Kasumi-1 (cell line): ENCODE measurements at places on chromosomes 11 and 22.
A peak's percentile ranks its signal among the peaks of the same experiment; 100 is the strongest.

DNA sequence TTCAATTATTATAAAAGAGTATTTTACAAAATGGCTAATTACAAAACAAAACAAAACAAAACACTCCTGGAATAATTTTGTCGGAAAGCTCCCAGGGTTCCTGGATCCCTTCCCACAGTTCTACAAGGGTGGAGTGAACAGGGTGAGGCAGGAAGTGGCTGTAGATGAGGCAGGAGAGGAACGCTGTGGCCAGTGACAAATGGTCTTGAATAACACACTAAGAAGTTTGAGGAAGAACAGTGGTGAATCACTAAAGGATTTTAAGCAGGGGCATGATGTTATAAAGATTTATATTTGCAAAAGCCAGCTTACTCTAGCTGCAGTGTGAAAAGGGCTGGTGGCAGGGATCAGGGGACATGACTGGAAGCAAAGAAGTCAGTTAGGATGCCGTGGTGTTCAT lies 33.8 kb upstream of the APOA1 start:
- DNase-seq: no peak

DNA sequence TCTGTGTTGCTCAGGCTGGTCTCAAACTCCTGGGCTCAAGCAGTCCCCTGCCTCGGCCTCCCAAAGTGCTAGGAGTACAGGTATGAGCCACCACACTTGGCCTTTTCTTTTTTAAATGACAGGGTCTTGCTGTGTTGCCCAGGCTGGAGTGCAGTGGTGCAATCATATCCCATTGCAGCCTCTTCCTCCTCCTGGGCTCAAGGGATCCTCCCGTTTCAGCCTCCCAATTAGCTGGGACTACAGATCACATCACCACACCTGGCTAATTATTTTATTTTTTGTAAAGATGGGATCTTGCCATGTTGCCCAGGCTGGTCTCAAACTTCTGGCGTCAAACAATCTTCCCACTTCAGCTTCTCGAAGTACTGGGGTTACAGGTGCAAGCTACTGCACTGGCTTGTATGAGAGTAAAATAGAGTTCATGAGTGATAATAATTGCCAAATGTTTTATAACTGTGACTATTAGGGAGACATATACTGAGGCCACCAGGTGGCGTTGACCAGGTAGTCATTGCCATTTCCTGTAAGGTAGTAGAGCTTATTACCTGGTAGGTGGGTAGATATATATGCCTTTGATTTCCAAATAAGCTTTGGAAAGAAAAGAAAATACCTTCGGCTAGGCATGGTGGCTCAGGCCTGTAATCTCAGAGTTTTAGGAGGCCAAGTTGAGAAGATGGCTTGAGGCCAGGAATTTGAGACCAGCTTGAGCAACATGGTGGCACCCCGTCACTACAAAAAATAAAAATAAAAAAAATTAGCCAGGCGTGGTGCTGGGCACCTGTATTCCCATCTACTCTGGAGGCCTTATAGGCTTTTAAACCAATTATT lies 5.4 kb downstream of the FDX1 start:
- no peak for DNase-seq

GRCh38 chr11:109964487-109964886 lies 128.7 kb upstream of the ZC3H12C start:
- no peak for DNase-seq

- no peak for DNase-seq
Observed at GRCh38 chr11:82533628-82534327, 199.9 kb downstream of the FAM181B start.

DNA sequence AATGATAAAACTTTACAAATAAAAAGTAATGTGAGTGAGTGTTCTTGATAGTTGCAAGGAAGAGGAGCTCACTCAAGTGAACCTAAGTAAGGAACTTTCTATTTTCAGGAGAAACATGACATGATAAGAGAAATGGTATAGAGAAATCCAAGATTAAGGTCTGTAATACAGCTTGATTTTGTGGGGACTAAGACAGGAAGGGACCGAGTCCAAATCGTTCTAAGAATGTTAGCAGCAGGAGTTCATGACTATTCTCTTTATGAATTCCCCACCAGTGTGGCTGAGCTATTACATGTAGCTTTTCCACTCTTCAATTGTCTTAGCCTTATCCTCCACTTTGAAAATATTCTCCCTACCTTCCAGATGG lies 698.6 kb upstream of the ARHGAP42 start:
- DNase-seq: no peak

GRCh38 chr11:14339356-14339755 lies 19.6 kb downstream of the RRAS2 start:
- no peak for DNase-seq

DNA sequence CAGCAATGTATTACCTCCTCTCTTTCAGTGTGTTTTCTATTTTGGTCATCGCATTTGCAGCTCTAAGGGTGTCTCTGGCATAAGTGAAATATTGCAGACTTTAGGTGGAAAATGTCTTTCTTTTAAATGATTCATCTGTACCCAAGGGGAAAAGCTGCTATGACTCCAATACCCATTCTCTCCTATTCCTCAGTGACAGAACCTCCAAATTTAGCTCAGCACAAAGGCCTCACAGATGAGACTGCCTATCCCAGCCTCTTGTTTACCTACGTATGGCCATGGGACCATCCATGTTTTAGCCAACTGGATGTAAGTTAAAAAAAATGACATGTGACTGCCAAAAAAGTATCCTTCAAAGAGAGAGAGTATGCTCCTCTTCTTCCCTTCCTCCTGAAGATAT lies 7.9 kb downstream of the MTMR2 start:
- DNase-seq: no peak

DNA sequence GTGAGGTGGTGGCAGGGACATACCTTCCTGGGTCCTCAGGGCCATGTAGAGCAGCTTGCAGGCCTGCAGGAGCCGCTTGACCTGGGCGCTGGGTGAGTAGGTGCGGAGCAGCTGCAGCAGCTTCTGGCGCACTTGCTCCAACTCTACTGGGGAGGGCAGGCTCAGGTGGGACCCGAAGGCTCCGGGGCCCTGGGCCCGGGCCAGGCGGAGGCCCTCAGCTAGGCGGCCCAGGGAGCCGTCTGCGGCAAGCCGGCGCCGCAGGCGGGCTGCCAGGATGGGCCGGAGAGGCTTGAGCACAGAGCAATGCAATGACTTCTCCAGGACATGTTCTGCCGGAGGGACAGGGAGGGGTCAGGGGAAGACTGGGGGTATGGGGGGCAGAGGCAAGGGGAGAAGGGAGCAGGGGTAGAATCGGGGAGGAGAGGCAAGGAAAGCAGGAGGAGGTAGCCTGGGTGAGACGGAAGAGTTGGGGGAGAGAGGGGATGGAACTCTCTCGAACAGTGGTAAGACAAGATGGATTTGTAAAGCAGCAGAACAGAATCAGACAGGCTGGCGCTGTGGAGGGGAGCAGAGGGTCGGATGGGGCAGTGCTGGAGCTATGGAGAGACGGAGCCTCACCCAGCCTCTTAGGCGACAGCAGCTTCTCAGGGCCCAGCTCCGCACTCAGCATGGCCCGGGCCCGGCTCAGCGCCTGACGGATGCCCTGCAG lies 2.2 kb downstream of the RIN1 start:
- no peak for DNase-seq

- no peak for DNase-seq
Observed at GRCh38 chr11:7520981-7521487, 7.2 kb downstream of the PPFIBP2 start.

DNA sequence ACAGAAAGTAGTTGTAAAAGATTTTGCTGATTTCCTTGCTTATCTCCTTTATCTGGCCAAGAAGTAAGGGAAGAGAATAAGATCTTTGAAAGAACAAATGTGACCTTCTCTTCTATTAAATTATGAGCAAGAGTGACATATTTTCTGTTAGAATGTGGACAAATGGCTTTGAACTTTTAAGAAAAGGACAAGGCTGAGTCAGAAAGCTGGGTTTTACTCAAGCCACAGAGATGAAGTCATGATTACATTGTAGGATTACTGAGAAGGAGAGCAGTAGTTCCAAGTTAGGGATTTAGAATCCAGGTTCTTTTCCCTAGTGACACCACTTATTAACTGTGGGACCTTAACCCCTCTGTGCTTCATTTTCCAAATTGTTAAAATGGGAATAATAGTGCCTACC lies 13.5 kb downstream of the CCDC90B start:
- no peak for DNase-seq

DNA sequence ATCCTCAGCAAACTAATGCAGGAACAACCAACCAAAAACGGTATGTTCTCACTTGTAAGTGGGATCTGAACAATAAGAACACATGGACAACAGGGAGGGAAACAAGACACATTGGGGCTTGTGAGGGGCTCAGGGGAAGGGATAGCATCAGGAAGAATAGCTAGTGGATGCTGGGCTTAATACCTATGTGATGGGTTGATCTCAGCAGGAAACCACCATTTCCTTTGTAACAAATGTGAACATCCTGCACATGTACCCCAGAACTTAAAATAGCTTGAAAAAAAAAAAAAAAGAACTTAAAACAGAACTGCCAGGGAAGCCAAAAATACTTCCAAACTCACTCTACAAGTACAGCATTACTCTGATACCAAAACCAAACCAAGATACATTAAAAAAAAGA lies 33.8 kb downstream of the CASP4 start:
- peak; percentile 38 for DNase-seq

DNA sequence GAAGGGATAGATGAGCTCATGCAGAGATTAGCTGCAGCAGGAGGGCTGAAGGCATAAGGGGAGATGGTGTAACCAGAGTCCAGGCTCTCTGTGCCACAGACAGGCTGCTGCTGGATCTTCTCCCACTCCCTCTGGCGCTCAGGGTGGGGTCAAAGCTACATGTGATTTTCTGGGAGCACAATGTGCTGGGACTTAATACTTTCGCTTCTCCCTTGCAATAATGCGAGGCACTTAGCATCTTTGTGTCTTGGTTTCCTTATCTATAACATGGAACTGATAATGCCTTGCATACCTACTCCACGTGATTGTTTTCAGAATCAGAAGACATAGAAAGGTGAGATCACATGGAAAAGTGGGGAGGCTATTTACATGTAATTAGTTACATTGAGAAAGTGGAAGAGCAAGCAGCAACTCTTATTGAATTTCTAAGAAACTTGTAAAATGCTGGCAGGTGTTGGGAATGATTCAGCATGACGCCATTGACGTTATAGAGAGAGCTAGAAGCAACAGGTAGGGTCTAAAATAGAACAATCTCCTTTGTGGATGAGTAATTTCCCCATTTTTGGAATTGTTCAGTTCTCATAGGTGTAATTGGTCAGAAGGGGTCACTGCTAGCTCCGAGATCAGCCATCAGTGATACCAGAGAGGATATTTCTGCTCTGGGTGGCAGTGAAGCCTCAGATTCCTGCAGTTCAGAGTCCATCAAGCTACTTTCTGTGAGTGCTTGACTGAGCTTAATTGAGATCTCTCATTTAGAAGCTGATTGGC lies 8.2 kb upstream of the OR9I1 start:
- DNase-seq: no peak

GRCh38 chr11:48032721-48033120 lies 52.4 kb downstream of the PTPRJ start:
- no peak for DNase-seq

DNA sequence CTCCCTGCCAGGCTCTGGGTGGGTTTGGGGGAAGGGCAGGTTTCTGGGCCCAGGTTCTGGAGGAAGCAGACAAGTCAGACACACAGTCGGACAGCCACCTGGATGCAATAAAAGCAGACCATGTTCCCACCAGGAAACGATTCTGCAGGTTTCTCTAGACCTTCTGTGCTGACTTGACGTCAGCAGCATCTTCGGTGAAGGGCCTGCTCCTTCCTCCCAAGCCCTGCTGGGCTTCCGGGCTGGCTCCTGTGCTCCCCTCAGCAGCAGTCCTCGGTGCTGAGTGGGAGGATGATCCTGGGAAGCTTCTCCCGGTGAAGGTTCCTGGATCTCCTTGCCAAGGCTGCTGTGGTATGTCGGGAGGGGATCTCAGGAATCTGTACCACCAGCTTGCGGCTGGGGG lies 240.0 kb downstream of the GRIK4 start:
- no peak for DNase-seq

GRCh38 chr11:15471895-15472799 lies 357.4 kb downstream of the INSC start:
- DNase-seq: no peak

DNA sequence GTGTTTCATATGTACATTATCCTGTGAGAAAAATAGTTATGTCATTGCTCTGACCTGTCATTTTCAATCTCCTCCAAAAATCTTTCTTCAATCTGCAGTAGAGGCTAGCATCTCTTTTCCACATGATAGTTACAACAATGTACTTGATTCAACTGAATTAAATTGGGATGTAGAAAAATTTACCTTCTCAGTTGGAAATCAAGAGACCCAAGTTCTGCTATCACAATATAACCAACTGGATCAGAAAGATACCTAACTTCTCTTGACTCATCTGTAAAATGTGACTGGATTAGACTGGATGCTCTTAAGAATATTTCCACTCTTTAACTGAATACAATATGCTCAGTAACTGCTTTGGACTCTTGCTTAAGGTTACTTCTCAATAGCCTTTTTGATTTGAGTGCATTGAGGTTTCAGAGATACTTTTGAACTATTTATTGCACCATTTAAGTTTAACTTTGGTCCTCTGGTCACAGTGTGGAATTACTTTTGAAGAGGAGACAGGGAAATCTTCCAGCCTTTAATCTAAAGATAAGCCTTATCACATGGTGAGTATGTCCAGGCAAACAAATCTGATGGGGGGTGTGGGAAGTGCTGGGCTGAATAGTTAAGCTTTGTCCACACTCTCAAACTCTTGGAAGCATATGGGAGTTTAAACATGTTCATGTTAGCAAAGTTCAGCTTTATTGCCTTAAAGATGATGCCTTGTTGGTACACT lies 82.3 kb downstream of the YAP1 start:
- no peak for DNase-seq

DNA sequence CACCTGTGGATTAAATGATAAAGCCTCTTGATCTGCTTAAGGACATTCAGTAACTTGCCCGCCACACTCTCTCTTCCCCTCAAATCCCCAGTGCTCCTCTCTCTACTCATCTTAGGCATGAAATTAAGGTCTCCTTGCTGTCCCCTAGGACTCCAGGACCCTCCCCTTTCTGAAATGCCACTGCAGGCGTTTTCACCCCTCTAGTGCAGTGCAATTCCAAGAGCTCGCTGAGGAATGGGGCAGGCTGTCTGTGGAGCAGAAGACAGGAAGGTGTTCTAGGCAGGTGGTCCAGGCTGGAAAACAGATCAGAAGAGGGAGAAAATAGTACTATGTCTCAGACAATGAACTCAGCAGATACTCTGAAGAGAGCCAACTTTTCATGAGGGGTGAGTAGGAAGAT lies 55.8 kb upstream of the ARHGAP42 start:
- DNase-seq: no peak

GRCh38 chr11:43925932-43926505 lies 16.4 kb upstream of the C11orf96 start:
- no peak for DNase-seq

DNA sequence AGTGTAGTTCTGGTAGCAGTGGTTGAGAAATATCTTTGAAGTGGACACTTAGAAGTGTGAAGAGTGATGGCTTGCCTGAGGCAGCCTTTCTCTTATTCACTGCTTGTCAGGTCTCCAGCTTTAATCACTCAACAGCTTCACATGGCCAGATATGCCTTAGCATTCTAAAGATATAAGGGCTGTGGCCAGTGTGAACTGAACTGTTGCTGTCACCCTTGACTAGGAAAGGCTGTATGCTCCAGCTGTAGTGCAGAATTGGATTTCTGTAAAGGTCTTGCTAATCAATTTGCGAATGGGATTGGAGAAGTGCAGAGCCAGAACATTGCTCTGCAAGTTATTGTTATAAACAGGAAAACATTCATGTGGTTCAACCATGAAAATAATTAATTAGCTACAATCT lies 266.7 kb downstream of the TMEM135 start:
- DNase-seq: no peak

- no peak for DNase-seq
Observed at GRCh38 chr11:3201677-3202181, 16.9 kb downstream of the MRGPRG start.

- no peak for DNase-seq
Observed at GRCh38 chr11:20277014-20277413, 86.5 kb upstream of the HTATIP2 start.
